Right kidney (tissue), 9 donors: ENCODE measurements at places on chromosomes 1 and 21.

GRCh38 chr1:1344655-1345361 is 4.4 kb downstream of the DVL1 start:
- DNase-seq: no peak

DNA sequence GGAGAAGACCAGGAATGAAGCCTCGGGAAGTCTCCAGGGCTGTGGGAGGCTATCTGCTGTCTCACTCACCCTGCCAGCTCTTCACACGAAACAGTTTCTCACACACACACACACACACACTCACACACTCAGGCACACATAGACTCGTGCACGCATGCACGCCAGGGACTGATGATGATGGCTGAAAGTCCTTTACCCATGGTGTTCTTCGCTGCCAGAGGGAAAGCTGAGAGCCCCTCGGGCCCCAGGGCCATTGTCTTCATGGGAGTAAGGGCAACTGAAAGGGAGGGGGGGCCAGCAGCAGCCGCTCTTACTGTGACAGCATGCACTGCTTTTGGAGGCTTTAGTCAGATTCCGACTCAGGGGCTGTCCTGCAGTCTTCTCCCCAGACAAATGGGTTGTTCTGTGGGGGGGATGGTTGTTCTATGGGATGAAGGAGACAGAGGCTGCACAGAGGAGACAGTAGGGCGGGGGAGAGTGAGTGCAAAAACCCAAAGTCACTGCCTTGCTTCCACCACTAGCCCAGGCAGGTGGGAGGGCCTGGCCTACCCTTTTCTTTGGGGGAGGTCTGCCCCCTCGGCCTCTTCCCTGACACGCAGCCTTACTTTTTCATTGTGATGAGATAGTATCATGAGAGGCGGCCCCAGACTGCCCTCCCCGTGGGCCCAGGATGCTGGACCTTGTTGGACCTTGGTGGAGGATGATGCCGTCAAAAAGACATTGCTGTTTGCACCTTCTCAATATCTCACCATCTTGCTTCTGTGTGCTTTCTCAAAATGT is 29.0 kb downstream of the STUM start:
- DNase-seq: no peak

GRCh38 chr21:28633839-28634555 is 358.7 kb downstream of the LTN1 start:
- no peak for DNase-seq

GRCh38 chr1:245260883-245261282 is 106.1 kb downstream of the KIF26B start:
- DNase-seq: no peak

GRCh38 chr1:53992085-53992874 is 25.7 kb downstream of the LDLRAD1 start:
- no peak for DNase-seq

GRCh38 chr21:33924079-33924765 is 8.6 kb upstream of the ATP5PO start:
- DNase-seq: peak; percentile 69

GRCh38 chr1:1399872-1400575 is 889 bp upstream of the CCNL2 start:
- no peak for DNase-seq

DNA sequence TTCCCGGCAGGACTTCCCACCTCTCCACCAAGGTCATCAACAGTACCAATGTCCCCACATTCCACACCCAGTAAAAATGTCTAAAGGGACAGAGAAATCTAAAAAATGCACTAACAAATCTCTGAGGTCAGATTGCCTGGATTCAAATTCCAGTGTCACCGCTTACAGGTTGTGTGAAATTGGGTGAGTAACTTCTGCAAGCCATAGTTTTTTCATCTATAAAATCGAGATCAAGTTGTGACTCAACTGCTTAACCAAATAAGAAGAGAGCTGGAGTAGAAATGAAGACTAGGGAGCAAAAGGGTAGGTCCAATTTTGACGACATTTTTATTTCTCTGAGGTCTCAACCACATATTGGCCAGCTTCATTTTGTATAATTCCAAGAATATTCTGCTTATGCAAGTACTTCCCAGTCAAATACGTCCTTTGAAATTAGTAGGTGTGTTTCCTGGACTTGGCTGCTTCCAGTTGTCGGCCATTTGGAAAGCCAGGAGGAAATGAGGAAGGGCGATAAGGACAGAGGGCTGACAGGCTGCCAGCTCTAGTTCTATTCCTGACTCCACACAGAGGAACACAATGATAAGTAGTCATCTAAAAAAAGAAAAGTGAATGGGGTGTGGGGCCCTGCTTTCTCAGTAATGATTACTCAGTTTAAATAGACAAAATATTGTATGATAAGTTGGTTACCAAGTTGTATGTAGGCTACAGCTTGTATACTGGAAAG is 57.7 kb upstream of the ZC3H11B start:
- DNase-seq: no peak

DNA sequence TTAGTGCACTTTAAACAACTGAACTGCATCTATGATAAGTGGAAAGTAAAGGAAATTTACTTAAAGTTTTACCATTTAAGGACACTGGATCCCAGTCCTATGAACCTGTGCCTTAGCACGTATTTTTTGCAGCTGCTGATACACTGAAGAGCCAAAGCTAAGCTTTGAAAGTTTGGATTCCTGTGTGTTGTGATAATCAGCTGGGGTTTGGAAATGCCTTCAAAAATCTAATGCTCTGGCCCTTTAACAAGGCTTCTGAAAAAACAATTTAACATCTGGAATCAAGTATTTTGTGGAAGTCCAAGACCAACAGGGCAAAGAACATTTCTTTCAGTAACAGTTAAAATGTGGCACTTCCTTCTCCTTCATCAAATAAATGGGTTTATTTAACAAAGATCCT is 51.8 kb downstream of the DDAH1 start:
- DNase-seq: no peak

DNA sequence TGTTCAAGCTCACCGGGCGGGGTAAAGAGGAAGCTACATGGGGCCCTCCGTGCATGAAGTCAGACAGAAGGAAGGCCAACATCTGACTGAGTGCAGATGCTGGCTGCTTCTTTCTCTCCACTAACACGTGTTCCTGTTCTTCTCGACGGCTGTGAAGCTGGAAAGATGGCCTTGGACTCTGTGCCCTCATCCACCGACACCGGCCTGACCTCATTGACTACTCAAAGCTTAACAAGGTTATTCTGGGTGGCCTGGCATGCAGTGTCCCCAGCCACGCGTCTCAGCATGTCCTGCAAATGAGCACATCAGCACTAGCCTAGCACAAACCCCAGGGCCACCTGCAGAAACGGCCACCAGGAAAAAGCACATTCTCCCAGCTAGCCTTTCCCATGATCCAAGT is 41.2 kb downstream of the ACTN2 start:
- DNase-seq: no peak

GRCh38 chr1:172393354-172393753 is 27.1 kb upstream of the C1orf105 start:
- no peak for DNase-seq
